Stimulated activated CD8-positive, alpha-beta memory T cell treated with anti-CD3 and anti-CD28 coated beads, Interleukin-7, amount 100 ng/mL, for 4 hours (primary cell): ENCODE measurements at places on chromosomes 3 and 15.

DNA sequence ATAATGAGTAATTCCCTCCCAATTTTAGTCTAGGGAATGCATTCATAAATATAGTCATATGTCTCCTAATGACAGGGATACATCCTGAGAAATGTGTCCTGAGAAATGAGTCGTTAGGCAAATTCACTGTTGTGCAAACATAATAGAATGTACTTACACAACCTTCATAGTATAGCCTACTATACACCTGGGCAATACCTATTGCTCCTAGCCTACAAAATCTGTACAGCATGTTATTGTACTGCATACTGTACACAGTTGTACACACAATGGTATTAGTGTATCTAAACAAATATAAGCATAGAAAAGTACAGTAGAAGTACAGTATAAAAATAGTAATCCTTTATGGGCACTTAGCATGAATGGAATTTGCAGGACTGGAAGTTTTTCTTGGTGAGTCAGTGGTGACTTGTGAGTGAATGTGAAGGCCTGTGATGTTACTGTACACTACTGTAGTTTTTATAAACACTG, 6.6 kb downstream of the DTWD1 start:
- no peak for DNase-seq

DNA sequence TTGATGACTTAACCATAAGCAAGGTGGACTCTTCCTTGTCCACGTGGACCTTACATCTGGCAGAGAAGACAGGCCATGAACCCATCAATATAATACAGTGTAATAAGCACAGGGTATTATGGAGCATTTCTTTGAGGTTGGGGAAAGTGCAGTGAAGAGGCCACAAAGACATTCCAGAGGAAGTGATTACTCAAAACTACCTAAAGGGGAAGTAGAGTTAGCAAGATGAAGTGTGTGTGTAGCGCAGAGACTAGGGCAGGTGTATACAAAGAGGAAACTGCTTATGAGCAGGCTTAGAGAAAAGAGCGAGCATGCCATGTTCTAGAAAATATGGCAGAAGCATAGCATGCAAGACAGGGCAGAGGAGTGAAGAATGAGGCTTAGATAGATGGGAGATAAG, 17.9 kb downstream of the CP start:
- no peak for DNase-seq

GRCh38 chr3:126340596-126340942, 16.6 kb downstream of the KLF15 start:
- DNase-seq = no peak

DNA sequence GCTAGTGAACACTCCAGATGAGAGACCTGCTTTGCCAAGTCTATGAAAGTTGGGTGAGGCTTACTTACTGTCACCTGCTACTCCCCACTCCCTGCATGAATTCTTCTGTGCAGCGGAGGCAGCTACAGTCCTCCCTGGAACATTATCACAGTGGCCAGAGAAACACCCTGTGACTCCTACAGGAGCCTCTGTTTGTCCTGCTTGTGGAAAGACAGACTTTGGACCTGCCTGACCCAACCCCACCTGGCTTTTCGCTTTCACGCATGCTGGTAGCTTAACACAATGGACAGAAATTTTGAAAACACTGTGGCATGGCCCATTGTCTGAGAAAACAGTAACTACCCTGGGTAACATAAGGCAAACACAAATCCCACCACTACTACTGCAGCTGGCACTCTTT, 1565.5 kb upstream of the CADM2 start:
- no peak for DNase-seq

GRCh38 chr15:58288592-58288991, 143.2 kb upstream of the LIPC start:
- no peak for DNase-seq

- no peak for DNase-seq
Measured at GRCh38 chr15:56077081-56077480, 83.7 kb upstream of the NEDD4 start.

GRCh38 chr3:171285287-171285686, 174.9 kb downstream of the TNIK start:
- no peak for DNase-seq
